ENCODE measurements at places on chromosomes 7 and 10.
A peak's percentile ranks its signal among the peaks of the same experiment; 100 is the strongest.

- no peak for DNase-seq
Observed at GRCh38 chr7:151135866-151136843, 31.3 kb downstream of the GBX1 start.

DNA sequence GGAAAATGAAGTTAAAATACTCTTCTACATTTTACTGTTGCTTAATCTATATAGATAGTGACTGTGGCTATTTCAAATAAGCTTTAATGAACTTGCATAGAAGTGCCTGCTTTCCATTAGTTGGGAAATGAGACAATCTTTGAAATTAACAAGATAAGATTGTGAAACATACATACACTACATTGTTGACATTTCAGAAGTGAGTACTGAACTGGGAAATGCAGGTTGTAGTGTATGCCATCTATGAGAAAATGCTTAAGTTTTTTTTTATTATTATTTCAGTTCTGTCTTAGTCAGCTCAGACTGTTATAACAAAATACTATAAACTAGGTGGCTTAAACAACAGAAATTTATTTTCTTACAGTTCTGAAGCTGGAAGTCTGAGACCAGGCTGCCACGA lies 49.6 kb upstream of the CSTF2T start:
- DNase-seq = peak; percentile 24

GRCh38 chr10:121478556-121478955 lies 119.7 kb downstream of the FGFR2 start:
- DNase-seq = no peak

DNA sequence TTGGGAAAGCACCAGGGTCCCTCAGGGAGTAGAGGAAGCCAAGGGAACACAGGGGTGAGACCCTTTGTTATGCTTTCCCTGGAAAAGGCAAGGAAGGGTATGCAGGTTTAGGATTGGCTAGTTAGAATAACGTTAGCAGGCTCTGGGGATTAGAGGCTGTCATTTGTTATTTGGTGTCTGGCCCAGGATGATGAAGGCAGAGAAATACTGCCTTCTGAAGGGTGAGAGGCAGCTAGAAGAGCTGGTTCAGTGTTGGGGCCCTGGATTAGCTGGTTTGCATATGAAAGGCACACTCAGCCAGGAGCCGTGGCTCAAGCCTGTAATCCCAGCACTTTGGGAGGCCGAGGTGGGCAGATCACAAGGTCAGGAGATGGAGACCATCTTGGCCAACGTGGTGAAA lies 3.0 kb upstream of the PILRA start:
- DNase-seq = no peak

DNA sequence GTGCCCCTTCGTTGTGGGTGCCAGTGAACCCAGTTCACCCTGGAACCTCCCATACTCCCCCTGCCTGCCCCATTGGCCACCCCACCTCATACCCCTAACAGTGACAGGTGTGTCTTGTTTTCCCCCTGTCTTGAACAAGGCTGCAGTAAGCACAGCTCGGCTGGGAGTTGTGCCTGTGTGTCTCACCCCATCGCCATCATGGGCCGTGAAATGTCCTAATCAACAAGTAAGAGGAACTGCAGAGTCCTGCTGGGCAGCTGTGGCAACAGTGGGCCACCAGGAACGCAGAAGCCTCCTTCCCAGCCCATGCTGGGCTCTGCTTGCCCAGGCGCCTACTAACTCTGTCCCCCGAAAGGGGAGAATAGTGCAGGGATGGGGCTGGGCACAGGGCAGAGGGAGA lies 91.6 kb downstream of the C10orf105 start:
- DNase-seq = no peak

DNA sequence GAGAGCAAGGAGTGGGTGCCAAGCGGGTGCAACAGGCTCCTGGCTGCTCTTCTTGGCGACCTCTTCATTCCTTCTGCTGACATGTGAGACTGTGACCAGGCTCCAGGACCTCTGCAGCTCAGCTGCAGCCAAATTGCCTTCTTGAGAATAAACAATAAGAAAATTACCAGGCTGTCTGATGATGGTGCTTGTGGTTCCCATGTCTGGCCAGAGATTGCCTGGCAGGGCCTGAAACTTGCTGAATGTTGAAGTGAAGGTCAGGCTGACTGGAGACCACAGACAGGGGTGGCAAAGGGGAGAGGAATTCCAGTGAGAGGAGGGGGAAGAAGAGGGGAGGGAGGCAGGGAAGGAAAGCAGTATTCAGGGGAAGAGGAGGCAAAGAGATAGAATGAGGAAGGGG lies 497.4 kb upstream of the PODXL start:
- DNase-seq = no peak

DNA sequence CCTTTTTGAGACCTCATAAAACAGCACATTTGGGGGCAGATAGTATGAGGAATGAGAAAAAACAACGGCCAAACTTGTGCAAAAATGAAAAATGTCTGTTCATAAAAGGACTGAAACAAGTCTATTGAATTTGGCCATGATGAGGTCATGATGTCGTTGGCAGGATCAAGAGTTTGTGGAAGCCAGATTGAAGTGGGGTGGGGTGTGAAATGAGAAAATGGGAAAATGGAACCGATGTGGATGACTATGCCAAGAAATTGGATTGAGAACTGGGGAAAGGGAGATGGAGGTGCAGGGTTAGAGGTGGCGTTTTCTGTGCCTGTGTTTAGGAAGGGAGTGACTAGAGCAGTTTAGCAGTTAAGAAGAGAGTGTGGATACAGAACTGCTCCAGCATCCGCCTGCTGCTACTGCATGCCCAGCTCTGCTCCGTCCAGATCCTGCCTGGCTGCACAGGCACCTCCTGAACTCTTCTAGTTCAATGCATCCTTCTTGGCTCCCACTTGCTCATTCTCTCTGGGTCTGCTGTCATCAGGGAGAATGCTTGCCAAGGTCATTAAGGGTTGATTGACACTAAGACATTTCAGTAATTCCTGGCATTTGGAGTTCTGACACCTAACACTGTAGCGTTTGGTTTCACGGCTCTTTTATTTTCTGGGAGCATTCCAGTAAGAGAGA lies 111.9 kb downstream of the GALNT17 start:
- no peak for DNase-seq

GRCh38 chr7:157577796-157578339 lies 241.1 kb downstream of the DNAJB6 start:
- no peak for DNase-seq

- no peak for DNase-seq
Observed at GRCh38 chr10:49162063-49162462, 26.1 kb downstream of the TMEM273 start.

DNA sequence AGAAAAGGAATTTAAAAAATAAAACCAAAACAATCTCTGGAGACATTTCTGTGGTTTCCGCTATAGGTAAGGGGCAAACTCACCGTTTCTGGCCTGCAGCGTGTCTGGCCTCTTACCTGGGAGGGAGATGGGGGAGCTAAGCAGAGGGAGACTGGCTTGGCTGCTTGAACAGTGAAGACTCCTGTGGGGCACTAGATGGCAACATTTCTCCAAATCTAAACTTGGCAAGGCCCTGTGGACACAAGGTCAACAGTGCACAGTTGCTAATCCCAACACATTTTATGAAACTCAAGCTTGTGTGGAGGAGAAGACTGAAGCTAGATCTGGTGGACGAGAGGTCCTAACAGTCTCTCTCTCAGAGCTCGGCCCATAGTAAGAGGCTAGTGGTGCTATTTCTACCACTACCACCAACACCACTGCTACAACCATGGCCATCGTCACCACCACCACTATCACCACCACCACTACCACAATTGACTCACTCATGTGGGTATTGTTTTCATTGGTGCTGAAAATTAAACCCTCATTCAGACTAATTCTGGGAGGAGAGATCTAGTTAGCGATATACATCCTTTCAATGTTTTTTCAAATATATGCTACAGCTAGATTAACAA lies 28.4 kb upstream of the CDHR3 start:
- peak; percentile 51 for DNase-seq

GRCh38 chr10:6842722-6843121 lies 262.6 kb upstream of the PRKCQ start:
- no peak for DNase-seq

Measured in GM23248 (cell line).